ENCODE measurements at places on chromosomes 16 and 17.

GRCh38 chr16:30948667-30949649, at the start of gene ORAI3:
TSS of gene ORAI3 (plus strand) at chr16:30949068. CDS start at chr16:30949290, 222 bp downstream.
- no peak for DNase-seq

DNA sequence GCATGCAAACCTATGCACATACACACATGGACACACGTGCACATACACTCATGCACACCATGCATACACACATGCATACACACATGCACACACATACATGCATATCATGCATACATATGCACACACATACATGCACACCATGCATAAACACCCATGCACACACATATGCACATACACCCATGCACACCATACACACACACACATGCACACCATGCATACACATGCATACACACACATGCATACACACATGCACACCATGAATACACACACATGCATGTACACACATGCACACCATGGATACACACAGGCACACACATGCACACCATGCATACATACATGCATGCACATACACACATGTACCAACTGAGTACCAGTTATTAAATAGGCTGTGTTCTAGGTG, 543.3 kb upstream of the EEF2KMT start:
- no peak for DNase-seq

DNA sequence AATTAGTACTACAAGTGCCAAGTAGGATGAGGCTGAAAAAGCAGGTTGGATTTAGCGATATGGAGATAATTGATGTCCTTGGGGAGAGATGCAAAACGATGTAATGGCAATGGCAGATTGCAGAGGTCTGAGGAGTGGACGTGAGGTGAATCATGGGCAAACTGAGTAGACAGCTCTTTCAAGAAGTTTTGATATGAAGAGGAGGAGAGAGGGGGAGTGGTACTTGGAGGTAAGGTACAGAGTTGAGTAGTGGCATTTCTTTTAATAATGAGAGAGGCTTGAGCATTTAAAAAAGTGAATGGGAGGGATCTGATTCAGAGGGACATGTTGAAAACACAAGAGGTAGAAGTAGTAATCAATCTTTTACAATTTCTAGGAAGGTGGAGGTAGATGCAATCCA, 17.7 kb upstream of the VPS4A start:
- DNase-seq, result no peak

GRCh38 chr17:81020443-81020766, 14.5 kb upstream of the BAIAP2 start:
- no peak for DNase-seq

- no peak for DNase-seq
Measured at GRCh38 chr16:87966685-87967185, 15.5 kb downstream of the BANP start.

- DNase-seq, result no peak
Measured at GRCh38 chr16:89899879-89900481, 18.7 kb upstream of the MC1R start.

DNA sequence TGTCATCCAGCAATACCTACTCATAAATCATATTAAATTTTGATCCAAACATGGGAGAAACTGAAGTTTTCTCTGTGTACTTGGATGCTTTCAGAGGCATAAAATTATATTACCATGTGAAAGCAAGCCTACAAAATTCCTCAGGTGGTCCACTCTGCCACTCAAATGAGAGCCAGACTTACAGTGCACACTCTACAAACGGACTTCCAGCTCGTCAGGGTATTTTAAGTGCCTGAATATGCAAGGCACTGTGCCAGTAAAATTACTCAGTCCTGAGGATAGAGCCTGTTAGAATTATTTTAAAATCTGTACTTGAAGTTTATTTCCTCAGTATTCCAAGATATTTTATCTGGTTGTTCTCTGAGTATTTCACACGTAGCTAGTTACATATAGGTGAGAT, 54.5 kb downstream of the TENT4B start:
- DNase-seq, result no peak
